ENCODE measurements at places on chromosomes 11 and 22.

GRCh38 chr11:128379587-128380580 lies 207.5 kb downstream of the ETS1 start:
- DNase-seq, result peak; percentile 19

DNA sequence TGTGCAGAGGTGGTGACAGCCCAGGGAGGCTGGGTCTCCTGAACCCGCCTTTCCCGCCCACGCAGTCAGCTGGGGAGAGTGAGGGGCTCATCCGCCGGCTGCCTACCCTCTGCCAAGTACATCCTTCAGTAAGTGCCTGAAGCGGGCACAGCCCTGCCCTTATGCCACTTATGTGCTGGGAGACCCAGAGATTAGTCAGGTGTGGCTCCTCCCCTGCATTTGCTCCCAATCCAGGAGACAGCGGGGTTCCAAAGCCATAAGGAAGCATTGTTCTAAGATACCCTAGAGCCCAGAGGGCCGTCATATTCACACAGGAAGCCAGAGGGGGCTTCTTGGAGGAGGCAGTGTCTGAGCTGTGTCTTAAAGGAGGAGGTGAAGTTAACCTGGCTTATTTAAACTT lies 5.8 kb upstream of the PPP6R3 start:
- DNase-seq, result no peak

GRCh38 chr11:105449100-105449734 lies 160.7 kb upstream of the GRIA4 start:
- DNase-seq, result no peak

GRCh38 chr11:12748561-12748960 lies 74.3 kb downstream of the TEAD1 start:
- DNase-seq, result no peak

- no peak for DNase-seq
These were observed 36.0 kb downstream of the DEPDC5 start for GRCh38 chr22:31789803-31790202.

DNA sequence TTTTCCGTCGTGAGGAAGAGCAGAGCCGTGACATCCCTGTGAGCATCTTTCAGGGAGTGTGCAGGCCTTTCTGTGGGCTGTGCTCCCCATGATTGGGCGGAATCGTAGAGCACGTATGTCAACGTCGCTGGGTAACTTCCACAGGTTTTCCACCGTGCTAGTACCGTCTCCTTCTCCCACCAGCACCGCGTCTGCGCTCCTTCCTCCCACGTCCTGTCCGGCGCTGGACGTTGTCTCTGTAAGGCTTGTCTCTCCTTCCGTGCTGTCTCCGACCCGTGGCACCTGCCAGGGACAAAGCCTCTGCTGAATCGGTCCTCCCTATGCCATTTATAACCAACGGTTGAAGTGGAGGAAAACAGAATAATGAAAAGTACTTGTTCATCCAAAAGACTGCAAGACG lies 386.7 kb downstream of the BRD1 start:
- DNase-seq, result no peak

- DNase-seq, result no peak
These were observed 32.5 kb downstream of the SYT13 start for GRCh38 chr11:45253640-45254039.

DNA sequence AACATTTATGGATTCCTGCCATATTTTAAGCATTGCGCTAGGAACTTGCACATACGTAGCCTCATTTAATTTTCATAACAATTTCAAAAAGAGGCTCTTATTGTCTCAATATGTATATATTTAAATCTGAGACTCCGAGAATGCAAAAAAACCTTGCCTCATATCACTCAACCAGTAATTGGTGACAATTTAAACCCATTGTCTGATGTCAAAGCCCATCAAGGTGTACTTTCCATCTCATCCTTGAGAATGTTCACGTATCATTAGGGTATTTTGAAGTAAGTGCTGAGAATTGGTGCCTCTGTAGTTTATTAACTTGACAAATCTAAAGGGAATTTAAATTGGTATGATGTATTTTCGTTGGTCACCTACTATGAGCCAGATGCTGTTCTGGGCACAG lies 136.5 kb downstream of the FAM76B start:
- DNase-seq, result no peak

DNA sequence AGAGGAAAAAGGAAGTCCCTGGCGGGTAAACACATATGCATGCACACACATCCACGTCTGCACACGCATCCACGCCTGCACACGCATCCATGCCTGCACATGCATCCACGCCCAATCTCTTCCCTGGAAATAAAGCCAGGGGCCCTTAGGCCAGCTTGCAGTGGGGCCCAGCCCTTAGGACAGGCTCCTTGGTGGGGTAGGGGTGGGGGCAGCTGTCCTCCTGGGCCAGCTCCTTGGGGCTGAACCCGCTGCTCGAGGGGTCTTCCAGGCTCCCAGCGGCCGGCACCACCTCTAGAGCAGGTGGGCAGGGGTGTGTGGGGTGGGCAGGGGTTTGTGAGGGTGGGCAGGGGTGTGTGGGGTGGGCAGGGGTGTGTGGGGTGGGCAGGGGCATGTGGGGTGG lies 1.9 kb downstream of the C11orf21 start:
- DNase-seq, result no peak

DNA sequence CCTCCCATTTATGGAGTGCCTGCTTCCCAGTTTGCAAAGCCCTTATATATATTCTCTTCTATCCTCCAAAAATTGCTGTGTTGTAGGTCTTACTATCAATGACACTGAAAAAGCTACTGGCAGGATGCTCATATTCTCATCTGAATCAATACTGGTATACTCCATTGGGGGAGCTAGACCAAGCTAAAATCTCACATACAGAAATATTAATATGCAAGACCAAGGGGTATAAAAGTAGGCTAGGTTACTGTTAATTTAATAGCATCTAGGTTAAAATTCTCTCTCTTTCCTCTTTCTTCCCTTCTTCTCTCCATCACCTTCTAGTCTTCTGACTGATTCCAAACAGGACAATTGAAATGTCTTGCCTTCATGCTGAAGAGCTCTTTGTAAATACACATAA lies 17.1 kb upstream of the BDNF start:
- DNase-seq, result peak; percentile 60

Measured in fibroblast of skin of right biceps (primary cell).